ENCODE measurements at places on chromosomes 11 and 22. TPM values are rescaled to one million over a fixed set of nuclear protein-coding genes. Genes with fewer than 3 reads are reported as not detected.

Gene LDLRAD3
- total RNA-seq, result 33.0 TPM

Gene ESAM
- total RNA-seq, result 10.4 TPM

Gene WT1
- total RNA-seq, result 4.8 TPM

Gene CNGA4
- total RNA-seq, result 0.06 TPM

Gene TMEM121B
- 0.20 TPM for total RNA-seq

Gene OPCML
- total RNA-seq, result not detected

Gene APOA4
- total RNA-seq, result not detected

Gene PPME1
- 54.0 TPM for total RNA-seq

Gene PKDREJ
- not detected for total RNA-seq

Gene SLC43A1
- 2.6 TPM for total RNA-seq

Gene TPCN2
- total RNA-seq, result 12.6 TPM

Gene XRCC6
- total RNA-seq, result 337 TPM

Gene BEST1
- total RNA-seq, result 1.2 TPM

Gene MRGPRF
- total RNA-seq, result not detected

Gene TMPRSS4
- total RNA-seq, result not detected

Gene KCNE3
- total RNA-seq, result not detected

Gene RFPL2
- total RNA-seq, result 0.16 TPM
